ENCODE measurements at places on chromosomes 7 and 10.

DNA sequence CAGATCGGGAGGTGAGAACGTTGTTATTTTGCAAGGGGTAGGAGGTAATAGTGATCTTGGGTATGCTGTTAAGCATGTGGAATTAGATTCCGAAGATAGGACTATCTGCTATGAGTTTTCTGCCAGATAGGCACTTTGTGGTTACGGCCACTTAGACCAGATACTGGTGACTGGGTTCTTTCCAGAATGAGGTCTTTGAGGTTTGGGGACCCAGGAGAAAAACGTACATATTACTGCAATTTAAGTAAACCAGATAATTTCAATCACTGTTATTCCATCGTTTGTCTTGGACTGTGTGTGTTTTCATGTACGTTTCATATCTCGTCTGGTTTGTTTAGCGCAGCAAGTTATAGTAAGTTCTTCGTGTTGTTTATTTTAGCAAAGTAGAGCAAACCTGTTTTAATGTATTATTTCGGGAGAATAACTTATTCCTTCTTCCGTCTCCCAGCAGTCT, 312 bp downstream of the ARL4A start:
- H3K27ac ChIP-seq: peak overlapping the region; percentile 84
- no peak for DNase-seq
- no peaks in the 10 kb centered on the region for H3K27me3 ChIP-seq
- H3K36me3 ChIP-seq: no peaks in the 10 kb centered on the region
- H3K4me1 ChIP-seq: no peaks in the 10 kb centered on the region

- no peaks in the 10 kb centered on the region for H3K27me3 ChIP-seq
- H3K36me3 ChIP-seq: no peaks in the 10 kb centered on the region
- DNase-seq: no peak
- no peak overlapping the region for H3K4me3 ChIP-seq
Observed at GRCh38 chr10:114629083-114629823, 28.8 kb downstream of the ABLIM1 start.

- no peak for DNase-seq
- no peak overlapping the region for H3K27ac ChIP-seq
- no peaks in the 10 kb centered on the region for H3K4me1 ChIP-seq
- no peaks in the 10 kb centered on the region for H3K36me3 ChIP-seq
- no peak overlapping the region for H3K4me3 ChIP-seq
Observed at GRCh38 chr7:8931906-8932646, 498.7 kb downstream of the NXPH1 start.

- H3K36me3 ChIP-seq: no peaks in the 10 kb centered on the region
- no peak for DNase-seq
- H3K4me3 ChIP-seq: no peak overlapping the region
- no peak overlapping the region for H3K27ac ChIP-seq
- H3K27me3 ChIP-seq: no peaks in the 10 kb centered on the region
- H3K4me1 ChIP-seq: no peaks in the 10 kb centered on the region
Observed at GRCh38 chr10:128614802-128615553, 488.8 kb upstream of the MKI67 start.

DNA sequence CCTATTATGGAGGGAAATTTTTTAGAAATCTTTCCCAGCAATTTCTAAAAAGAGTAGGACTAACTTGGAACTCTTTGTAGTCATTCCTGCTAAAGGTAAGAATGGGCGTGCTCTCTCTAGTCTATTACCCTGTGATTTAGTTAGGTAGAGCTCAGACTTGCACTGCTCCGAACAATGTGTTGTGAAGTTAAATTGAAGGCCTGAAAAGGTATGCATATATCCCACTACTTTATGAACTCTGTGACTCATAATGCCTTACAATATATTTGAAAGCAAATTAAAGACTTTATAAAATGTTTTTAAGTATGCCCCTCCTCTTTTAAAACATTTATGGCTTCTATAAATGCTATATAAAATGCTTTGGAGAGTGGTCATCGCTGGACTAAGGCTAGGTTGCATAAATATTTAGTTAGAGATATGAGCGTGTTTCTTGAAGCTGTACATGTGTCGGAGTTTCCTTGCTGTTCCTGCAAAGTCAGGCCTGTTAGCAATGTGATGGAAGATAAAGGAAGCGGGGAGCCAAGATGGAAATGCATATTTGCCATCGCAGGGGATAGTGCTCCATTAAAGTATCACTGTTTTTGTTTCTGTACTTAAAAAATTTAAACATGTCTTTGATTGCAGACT, 761.4 kb downstream of the LRMDA start:
- H3K4me1 ChIP-seq: no peaks in the 10 kb centered on the region
- DNase-seq: no peak
- no peak overlapping the region for H3K27ac ChIP-seq
- no peaks in the 10 kb centered on the region for H3K27me3 ChIP-seq
- no peaks in the 10 kb centered on the region for H3K36me3 ChIP-seq

- H3K27ac ChIP-seq: no peak overlapping the region
- no peaks in the 10 kb centered on the region for H3K4me1 ChIP-seq
- no peaks in the 10 kb centered on the region for H3K36me3 ChIP-seq
Observed at GRCh38 chr10:85623758-85624157, 742.8 kb downstream of the GRID1 start.

- H3K27me3 ChIP-seq: no peaks in the 10 kb centered on the region
- no peaks in the 10 kb centered on the region for H3K4me1 ChIP-seq
- no peak for DNase-seq
- no peak overlapping the region for H3K27ac ChIP-seq
- no peak overlapping the region for H3K4me3 ChIP-seq
Observed at GRCh38 chr7:42876182-42877068, 35.4 kb downstream of the C7orf25 start.

DNA sequence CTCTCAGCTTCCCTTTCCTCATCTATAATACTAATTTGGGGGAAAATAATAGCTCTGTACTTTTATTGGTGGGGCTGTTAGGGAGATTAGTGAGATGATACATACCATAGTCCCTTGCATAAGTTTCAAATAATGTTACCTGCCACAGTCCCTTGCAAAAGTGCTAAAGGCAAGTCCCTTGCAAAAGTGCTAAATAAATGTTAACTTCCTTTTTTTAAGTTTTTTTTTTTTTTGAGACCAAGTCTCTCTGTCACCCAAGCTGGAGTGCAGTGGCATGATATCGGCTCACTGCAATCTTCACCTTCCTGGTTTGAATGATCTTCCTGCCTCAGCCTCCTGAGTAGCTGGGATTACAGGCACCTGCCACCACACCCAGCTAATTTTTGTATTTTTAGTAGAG, 43.4 kb upstream of the SRGN start:
- H3K36me3 ChIP-seq: no peaks in the 10 kb centered on the region
- DNase-seq: no peak
- no peak overlapping the region for H3K4me3 ChIP-seq
- no peaks in the 10 kb centered on the region for H3K27me3 ChIP-seq

DNA sequence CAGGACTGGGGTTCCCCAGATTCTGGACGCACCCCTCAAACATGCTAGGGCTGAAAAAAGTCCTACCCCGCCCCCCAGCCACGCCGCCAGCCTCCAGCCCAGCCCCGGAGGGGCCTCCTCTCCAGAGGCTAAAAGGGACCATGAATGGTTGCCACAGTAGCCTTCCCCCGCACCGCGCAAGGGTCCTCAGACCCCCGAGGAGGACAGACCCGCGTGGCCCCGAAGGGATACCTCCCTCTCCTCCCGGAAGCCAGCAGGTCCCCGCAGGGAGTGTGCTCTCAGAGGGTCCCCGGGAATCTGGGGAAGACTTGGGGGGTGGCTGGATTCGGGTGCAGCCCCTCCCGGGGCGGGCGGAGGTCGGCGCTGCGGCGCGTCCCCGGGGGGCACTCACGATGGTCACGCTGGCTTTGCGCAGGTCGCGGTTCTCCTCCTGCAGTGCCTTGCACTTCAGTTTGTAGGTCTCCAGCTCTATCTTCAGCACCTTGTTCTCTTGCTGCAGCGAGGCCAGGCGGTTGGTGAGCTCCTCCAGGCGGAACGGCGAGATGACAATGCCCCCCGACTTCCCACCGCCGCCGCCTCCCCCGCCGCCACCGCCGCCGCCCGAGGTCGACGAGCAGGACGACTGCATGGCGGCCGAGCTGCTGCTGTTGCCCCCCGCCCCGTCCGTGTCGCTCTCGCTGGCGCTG, 482 bp downstream of the CCDC6 start:
- H3K27me3 ChIP-seq: no peaks in the 10 kb centered on the region
- peaks cover 3% of the 10 kb centered on the region for H3K36me3 ChIP-seq
- no peaks in the 10 kb centered on the region for H3K4me1 ChIP-seq
- H3K4me3 ChIP-seq: peak overlapping the region; percentile 83
- peak overlapping the region; percentile 99 for H3K27ac ChIP-seq

- H3K27ac ChIP-seq: no peak overlapping the region
- no peaks in the 10 kb centered on the region for H3K27me3 ChIP-seq
- no peaks in the 10 kb centered on the region for H3K36me3 ChIP-seq
- no peaks in the 10 kb centered on the region for H3K4me1 ChIP-seq
- no peak overlapping the region for H3K4me3 ChIP-seq
Observed at GRCh38 chr7:116197360-116197759, 13.0 kb upstream of the TES start.

- no peak overlapping the region for H3K27ac ChIP-seq
- peaks cover 64% of the 10 kb centered on the region for H3K4me1 ChIP-seq
- no peak for DNase-seq
- H3K27me3 ChIP-seq: no peaks in the 10 kb centered on the region
- no peaks in the 10 kb centered on the region for H3K36me3 ChIP-seq
Observed at GRCh38 chr10:63237396-63237795, 104.3 kb downstream of the NRBF2 start.

GRCh38 chr10:44334621-44335184, 50.2 kb downstream of the CXCL12 start:
- no peaks in the 10 kb centered on the region for H3K36me3 ChIP-seq
- no peaks in the 10 kb centered on the region for H3K27me3 ChIP-seq
- H3K4me3 ChIP-seq: no peak overlapping the region
- DNase-seq: no peak
- H3K27ac ChIP-seq: no peak overlapping the region

DNA sequence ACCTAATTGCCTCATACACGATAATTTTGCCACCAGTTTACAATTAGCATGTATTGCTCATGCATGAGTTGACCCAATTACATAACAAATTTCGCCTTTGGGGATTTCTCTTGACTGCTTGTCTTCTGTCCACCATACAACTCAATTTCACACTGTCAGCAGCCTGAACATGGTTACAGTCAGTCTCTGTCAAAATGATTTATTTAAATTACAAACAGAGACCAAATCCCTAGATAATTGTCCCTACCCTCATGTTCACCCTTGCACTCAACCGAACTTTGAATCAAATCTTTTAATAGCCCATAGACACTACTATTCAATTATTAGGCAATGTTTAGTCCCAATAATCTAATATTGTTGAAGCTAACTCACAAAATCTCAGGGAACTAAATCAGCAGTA, 59.7 kb upstream of the NEBL start:
- no peak overlapping the region for H3K27ac ChIP-seq
- no peaks in the 10 kb centered on the region for H3K4me1 ChIP-seq
- H3K27me3 ChIP-seq: no peaks in the 10 kb centered on the region
- no peak for DNase-seq
- H3K36me3 ChIP-seq: no peaks in the 10 kb centered on the region

- no peak overlapping the region for H3K27ac ChIP-seq
- no peak overlapping the region for H3K4me3 ChIP-seq
- H3K36me3 ChIP-seq: no peaks in the 10 kb centered on the region
- no peak for DNase-seq
- H3K4me1 ChIP-seq: no peaks in the 10 kb centered on the region
Observed at GRCh38 chr7:71637578-71637977, 505.6 kb downstream of the GALNT17 start.

DNA sequence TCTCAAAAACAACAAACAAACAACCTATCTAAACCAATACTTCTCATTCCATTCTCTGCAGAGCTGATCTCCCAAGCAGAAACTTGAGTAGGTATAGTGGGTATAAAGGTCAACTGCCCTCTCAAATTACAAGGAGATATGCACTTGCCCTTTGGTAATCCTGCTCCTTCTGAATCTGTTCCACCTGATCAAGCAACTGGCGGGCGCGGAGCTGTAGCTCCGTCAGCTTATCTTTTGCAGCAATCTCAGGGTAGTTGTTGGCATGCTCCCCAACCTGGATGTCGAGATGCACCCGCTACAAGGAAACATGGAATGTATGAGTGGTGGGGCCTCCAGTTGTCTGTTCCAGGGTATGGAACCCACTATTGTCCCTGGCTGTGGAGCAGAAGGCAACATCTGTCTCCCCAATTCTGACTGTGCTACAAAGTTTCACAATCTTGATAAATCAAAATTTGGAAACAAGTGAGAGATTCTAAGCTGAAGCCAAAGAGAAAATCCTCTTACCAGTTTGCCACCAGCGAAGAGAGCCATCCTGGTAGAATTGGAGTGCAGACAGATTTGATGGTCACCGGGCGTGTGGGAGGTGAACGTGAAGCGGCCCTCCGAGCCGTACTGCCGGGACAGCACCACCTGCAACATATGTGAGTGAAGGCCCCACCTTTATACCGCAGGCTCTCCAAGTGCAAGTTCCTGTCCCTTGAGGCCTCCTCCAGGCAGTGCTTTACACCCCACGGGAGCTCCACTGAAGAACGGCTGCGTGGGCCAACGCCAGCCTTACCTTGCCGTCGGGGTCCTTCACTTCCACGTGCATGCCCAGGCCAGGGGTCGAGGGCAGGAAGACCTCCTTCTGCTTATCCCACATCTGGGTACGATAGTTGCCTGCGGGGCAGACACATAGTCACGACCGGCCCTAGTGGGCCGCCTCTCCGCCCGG, 819 bp downstream of the TMED4 start:
- H3K36me3 ChIP-seq: peaks cover 12% of the 10 kb centered on the region
- peak; percentile 68 for DNase-seq
- no peaks in the 10 kb centered on the region for H3K27me3 ChIP-seq
- H3K4me1 ChIP-seq: no peaks in the 10 kb centered on the region
- H3K27ac ChIP-seq: peak overlapping the region; percentile 90

DNA sequence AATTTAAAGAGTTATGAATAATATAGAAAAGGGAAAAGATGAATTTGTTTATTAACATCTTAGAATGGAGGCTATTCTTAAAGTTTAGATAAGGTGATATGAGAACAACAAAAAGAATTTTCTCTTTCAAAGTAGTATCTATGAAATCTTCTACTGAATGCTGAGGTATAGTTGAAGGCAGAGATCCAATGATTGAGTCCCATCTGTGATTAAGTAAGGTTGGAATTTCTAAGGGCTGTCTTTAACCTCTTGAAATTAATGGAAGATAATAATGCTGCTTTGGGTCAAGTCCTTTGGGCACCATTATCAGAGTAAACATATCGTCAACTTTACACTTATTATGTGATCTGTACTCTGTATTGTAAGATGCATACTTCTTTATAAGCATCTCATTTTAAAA, 307.9 kb downstream of the PRKG1 start:
- H3K27ac ChIP-seq: no peak overlapping the region
- no peaks in the 10 kb centered on the region for H3K4me1 ChIP-seq
- H3K4me3 ChIP-seq: no peak overlapping the region
- DNase-seq: no peak
- no peaks in the 10 kb centered on the region for H3K36me3 ChIP-seq

- H3K4me3 ChIP-seq: no peak overlapping the region
- no peaks in the 10 kb centered on the region for H3K36me3 ChIP-seq
- H3K27me3 ChIP-seq: no peaks in the 10 kb centered on the region
- no peak overlapping the region for H3K27ac ChIP-seq
- no peak for DNase-seq
Observed at GRCh38 chr10:30680908-30681307, 51.4 kb upstream of the LYZL2 start.
